ENCODE measurements at places on chromosomes 6 and 20. TPM values are rescaled to one million over a fixed set of nuclear protein-coding genes. Genes with fewer than 3 reads are reported as not detected.

GRCh38 chr20:38222231-38222922, 38.2 kb downstream of the KIAA1755 start:
- peak; percentile 57 for DNase-seq

GRCh38 chr20:64113444-64113775, 6.0 kb upstream of the NPBWR2 start:
- no peak for DNase-seq

DNA sequence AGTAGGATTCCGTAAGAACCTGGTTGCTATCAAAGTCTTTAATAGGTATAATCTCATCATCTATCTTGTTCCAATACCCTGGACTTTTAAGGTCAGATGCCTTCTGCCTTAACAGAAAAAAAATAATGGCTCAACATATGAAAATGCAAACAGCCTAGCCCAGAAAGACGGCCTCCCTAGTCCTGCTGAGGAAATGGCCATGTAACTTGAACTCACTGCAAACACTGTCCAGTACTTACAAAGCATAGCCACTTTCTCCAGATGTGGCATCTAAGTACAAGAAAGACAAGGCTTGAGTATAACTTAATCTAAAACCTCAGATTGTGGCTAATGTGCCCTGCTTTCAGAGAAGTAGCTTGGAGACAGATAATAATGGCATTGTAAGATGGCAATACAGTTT, 26.5 kb downstream of the FASTKD5 start:
- no peak for DNase-seq

- peak; percentile 49 for DNase-seq
Measured at GRCh38 chr20:51766994-51767866, 960 bp downstream of the ATP9A start.

- peak; percentile 6 for DNase-seq
Measured at GRCh38 chr6:80249897-80250296, 143.4 kb downstream of the BCKDHB start.

DNA sequence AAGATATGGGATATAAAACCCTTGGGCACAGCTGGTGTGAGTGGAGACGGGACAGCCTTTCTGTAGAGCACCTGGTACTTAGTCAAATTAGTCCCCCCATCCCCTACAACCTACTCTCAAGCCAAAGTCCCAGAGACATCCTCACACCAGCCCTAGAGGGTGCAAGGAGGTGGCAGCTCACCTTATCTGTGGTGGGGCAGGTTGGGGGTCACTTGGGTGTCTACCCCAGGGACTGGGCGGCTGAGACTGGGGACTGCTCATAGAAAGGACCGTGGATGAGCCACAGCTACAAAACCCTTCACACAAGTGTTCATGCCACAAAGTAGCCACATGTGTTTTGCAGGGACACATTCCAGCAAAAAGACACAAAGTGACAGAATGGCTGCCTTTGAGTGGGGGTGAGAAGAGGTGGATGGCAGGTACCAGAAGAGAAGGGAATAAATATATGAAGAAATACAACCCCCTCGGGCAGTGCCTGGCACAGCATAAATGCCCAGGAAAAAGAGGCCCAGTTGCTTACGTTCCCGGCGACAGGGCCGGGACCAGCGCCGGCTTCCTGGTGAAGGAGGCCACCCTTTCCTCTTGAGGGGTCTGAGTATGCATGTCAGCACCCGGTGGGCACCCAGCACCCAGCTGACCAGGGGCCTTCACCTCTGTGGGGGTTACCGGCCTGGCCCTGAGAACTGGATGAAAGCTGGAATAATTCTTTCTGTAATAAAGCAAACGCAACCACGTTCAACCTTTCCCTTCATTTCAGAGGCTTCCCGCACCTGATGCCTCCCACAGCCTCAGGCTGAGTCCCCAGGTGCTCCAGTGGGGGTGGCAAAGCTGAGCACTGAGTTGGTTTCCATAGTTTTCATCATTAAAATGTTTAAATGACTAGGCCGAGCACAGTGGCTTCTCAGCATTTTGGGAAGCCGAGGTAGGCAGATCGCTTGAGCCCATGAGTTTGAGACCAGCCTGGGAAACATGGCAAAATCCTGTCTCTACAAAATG, 14.4 kb upstream of the CEBPB start:
- no peak for DNase-seq

GRCh38 chr6:89596484-89596883, 42.1 kb downstream of the LYRM2 start:
- no peak for DNase-seq

DNA sequence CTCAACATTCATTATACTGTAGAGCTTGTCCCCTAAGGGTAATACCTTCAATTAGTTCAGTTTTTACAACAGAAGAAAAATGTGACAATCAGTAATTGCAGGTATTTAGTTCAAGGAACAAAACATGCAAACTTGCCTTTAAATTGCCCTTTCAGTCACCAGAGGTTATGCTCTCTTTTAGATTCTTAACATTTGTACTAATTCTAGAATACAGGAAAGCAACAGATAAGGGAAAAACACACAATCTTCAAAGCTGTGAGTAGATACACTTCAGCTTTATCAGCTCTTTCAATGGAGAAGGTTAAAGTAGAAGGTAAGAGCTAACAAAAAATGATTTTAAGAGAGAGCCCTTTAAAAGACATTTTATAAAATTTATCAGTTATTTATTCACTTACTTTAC, 173.1 kb downstream of the HS3ST5 start:
- DNase-seq: no peak

Gene SYNCRIP
- polyA plus RNA-seq: 27.4 TPM

Gene ZNF165
- polyA plus RNA-seq: 0.51 TPM

Gene KIF25
- polyA plus RNA-seq: 0.38 TPM

Gene GNL1
- 29.9 TPM for polyA plus RNA-seq

Gene HLA-DMB
- 5.5 TPM for polyA plus RNA-seq
